ENCODE measurements at places on chromosomes 3 and 15. TPM values are rescaled to one million over a fixed set of nuclear protein-coding genes. Genes with fewer than 3 reads are reported as not detected.

DNA sequence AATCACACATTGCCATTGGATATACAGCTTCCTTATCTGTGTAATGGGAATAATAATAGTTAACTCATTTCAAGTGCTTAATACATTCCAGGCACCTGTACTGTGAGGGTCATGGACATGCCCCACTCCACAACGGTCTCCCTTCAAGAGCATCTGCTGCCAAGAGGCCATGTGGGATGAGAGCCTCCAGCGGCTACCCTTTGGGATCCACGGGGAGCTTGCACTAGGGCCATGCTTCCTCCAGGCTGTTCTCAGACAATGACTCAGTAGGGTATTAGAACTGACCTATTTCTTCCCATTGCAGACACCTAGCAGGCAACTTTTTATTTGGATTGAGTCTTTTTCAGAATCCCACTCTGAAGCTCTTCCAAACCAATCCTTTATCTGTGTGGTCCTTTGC lies 1078.9 kb downstream of the TUSC7 start:
- H3K27ac ChIP-seq = no peak overlapping the region
- no peaks in the 10 kb centered on the region for H3K4me1 ChIP-seq
- no peak overlapping the region for H3K4me3 ChIP-seq
- no peak for DNase-seq
- H3K36me3 ChIP-seq = no peaks in the 10 kb centered on the region

- no peaks in the 10 kb centered on the region for H3K36me3 ChIP-seq
- DNase-seq = no peak
- peaks cover 42% of the 10 kb centered on the region for H3K27me3 ChIP-seq
Observed at GRCh38 chr3:50673931-50674330, 796 bp upstream of the DOCK3 start.

DNA sequence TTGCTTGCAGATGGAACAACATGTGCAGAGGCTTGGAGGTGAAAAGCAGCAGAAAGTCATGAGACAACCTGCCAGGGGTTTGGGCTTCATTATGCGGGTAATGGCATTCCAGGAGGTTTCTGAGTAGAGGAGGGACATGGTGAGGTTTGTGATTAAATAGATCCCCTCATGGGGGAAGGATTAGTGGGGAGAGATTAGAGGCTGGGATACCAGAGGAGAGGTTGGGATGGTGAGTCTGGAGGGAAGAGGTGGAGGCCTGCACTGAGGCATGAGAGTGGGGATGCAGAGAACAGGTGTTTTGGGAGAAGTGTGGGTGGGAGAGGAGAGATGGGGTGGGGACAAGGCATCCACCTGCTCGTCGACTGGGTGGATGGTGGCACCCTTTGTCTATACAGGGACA lies 6.8 kb upstream of the IQSEC1 start:
- H3K4me1 ChIP-seq = peaks cover 31% of the 10 kb centered on the region
- H3K36me3 ChIP-seq = no peaks in the 10 kb centered on the region
- H3K27ac ChIP-seq = peak overlapping the region; percentile 22
- no peak for DNase-seq

- no peak for DNase-seq
- peaks cover 67% of the 10 kb centered on the region for H3K4me1 ChIP-seq
- peak overlapping the region; percentile 29 for H3K27ac ChIP-seq
- no peak overlapping the region for H3K4me3 ChIP-seq
- H3K36me3 ChIP-seq = peaks cover 41% of the 10 kb centered on the region
Observed at GRCh38 chr3:183517607-183518006, 37.9 kb downstream of the KLHL6 start.

- H3K27ac ChIP-seq = no peak overlapping the region
- no peaks in the 10 kb centered on the region for H3K27me3 ChIP-seq
- H3K4me3 ChIP-seq = no peak overlapping the region
- no peaks in the 10 kb centered on the region for H3K36me3 ChIP-seq
Observed at GRCh38 chr3:124217542-124217941, 225.6 kb upstream of the ROPN1 start.

GRCh38 chr3:189369636-189370035 lies 197.9 kb downstream of the TPRG1 start:
- H3K36me3 ChIP-seq = no peaks in the 10 kb centered on the region
- DNase-seq = no peak
- H3K4me1 ChIP-seq = peaks cover 16% of the 10 kb centered on the region

- no peaks in the 10 kb centered on the region for H3K36me3 ChIP-seq
- H3K27ac ChIP-seq = no peak overlapping the region
- peaks cover 6% of the 10 kb centered on the region for H3K27me3 ChIP-seq
- H3K4me3 ChIP-seq = no peak overlapping the region
Observed at GRCh38 chr3:9914559-9915253, 2.2 kb upstream of the IL17RC start.

Gene SKOR1
- total RNA-seq = 0.32 TPM

GRCh38 chr15:55827955-55828354 lies 85.0 kb upstream of the PRTG start:
- H3K27ac ChIP-seq = no peak overlapping the region
- H3K4me1 ChIP-seq = peaks cover 16% of the 10 kb centered on the region
- H3K4me3 ChIP-seq = no peak overlapping the region
- H3K27me3 ChIP-seq = peaks cover 3% of the 10 kb centered on the region

Gene THSD4
- not detected for total RNA-seq

GRCh38 chr3:126197854-126198584 lies 17.6 kb upstream of the ALDH1L1 start:
- no peak overlapping the region for H3K4me3 ChIP-seq
- H3K4me1 ChIP-seq = peaks cover 2% of the 10 kb centered on the region
- no peak overlapping the region for H3K27ac ChIP-seq
- DNase-seq = peak; percentile 49
- no peaks in the 10 kb centered on the region for H3K36me3 ChIP-seq

Gene IQCF5
- total RNA-seq = not detected

DNA sequence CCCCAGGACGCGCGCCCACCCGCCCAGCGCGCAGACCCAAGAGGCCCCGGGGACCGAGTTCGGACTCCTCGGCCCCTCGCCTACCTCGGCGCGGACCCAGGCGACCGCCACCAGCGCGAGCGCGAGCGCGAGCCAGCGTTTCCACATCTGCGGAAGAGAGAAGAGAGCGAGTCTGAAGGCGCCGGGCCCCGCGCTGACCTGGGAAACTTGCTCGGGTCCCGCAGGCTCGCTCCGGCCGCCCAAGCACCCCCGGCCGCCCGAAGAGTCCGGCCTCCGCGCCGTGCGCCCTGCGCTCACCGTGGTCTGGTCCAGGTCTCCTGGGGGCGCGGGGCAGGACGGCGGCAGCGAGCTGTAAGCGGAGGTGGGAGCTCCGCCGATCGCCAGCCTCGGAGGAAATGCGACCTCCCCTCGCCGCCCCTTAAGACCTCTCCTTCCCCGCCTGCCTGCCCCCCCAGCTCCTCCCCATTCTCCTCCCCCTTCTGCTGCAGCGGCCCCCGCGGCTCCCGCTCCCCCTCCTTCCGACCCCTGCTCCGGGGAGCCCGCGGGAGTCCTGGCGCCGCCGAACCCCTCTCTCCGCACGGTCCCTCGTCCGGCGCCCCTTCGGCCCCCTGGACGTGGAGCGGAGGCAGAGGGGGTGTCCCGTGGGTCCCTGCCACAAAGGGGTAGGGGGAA lies at the start of gene FSTL1:
Gene FSTL1, minus strand, starts transcription at position 393 of the 672 bp plus-strand sequence. Its CDS starts 246 bp downstream, at position 147.
- DNase-seq = no peak
- H3K27me3 ChIP-seq = peaks cover 59% of the 10 kb centered on the region
- H3K36me3 ChIP-seq = no peaks in the 10 kb centered on the region
- peaks cover 4% of the 10 kb centered on the region for H3K4me1 ChIP-seq
- H3K4me3 ChIP-seq = peak within 1 kb of the TSS; percentile 75
- no peak within 1 kb of the TSS for H3K27ac ChIP-seq

DNA sequence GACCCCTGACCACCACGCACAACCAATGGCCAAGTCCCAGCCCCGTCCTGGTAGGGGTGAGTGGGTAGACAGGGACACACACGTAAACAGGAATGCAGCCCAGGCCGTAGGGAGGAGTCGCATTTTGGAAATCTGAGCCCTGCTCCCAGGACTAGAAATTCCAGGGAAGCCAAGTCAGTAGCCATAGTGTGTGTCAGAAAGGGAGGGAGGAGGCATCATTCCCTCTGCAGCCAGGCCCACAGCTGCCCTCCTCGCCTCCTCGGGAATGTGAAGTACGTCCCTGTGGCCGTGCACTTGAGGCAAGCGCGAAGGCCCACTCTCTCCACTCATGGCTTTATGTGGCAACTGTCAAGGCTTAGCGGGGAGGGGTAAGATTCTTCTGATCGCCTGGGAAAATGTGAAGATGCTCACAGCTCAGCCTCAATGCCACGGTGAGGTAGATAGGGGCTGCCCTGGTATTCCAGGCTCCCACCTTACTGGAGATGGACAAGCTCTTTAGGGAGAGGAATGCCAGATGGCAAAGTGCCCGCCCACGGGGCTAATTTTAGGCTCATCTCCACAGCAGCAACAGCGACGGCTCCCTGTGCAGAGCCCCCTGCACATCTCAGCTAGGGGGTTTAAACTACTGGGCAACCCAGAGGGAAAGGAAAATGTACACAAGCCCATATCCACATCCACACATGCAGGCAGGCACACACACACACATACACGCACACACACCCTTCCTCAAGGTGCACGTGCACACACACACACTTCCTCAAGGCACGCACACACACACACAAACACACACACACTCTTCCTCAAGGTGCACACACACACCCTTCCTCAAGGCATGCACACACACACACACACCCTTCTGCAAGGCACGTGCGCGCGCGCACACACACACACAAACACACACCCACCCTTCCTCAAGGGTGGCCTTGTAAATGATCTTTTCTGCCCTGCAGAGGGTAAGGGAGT lies 65.5 kb downstream of the ADCY5 start:
- H3K27me3 ChIP-seq = peaks cover 2% of the 10 kb centered on the region
- no peak overlapping the region for H3K4me3 ChIP-seq
- H3K4me1 ChIP-seq = no peaks in the 10 kb centered on the region
- no peak overlapping the region for H3K27ac ChIP-seq

GRCh38 chr3:88235102-88235501 lies 85.3 kb downstream of the C3orf38 start:
- H3K4me1 ChIP-seq = no peaks in the 10 kb centered on the region
- DNase-seq = no peak
- H3K27ac ChIP-seq = no peak overlapping the region
- no peak overlapping the region for H3K4me3 ChIP-seq
- no peaks in the 10 kb centered on the region for H3K27me3 ChIP-seq
- no peaks in the 10 kb centered on the region for H3K36me3 ChIP-seq

Gene BCL2A1
- 23.1 TPM for total RNA-seq

DNA sequence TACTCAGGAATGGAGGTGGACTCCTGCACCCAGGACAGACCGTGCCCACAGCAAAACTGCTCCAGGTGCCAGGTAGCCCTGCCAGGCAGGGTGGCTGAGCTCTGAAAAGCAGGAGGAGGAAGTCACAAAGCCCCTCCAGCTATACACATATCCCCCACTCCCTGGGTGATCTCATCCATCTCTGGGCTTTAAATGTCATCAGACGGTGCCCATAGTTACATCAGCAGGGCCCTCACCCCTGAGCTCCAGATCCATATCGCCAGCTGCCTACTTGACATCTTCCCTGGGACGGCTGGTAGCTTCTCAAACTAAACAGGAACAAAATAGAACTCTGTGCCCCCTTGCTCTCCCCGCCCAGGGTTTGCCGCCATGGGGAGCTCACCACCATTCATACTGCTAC lies 87.7 kb downstream of the MEGF11 start:
- no peak for DNase-seq
- no peak overlapping the region for H3K27ac ChIP-seq
- peaks cover 3% of the 10 kb centered on the region for H3K4me1 ChIP-seq
- H3K27me3 ChIP-seq = no peaks in the 10 kb centered on the region
- no peaks in the 10 kb centered on the region for H3K36me3 ChIP-seq

- no peak overlapping the region for H3K4me3 ChIP-seq
- no peak for DNase-seq
- no peak overlapping the region for H3K27ac ChIP-seq
- peaks cover 15% of the 10 kb centered on the region for H3K36me3 ChIP-seq
- peaks cover 38% of the 10 kb centered on the region for H3K4me1 ChIP-seq
- peaks cover 4% of the 10 kb centered on the region for H3K27me3 ChIP-seq
Observed at GRCh38 chr3:12970684-12971083, 102.5 kb downstream of the IQSEC1 start.

Gene TM4SF4
- not detected for total RNA-seq

Gene CACNA2D3
- not detected for total RNA-seq

DNA sequence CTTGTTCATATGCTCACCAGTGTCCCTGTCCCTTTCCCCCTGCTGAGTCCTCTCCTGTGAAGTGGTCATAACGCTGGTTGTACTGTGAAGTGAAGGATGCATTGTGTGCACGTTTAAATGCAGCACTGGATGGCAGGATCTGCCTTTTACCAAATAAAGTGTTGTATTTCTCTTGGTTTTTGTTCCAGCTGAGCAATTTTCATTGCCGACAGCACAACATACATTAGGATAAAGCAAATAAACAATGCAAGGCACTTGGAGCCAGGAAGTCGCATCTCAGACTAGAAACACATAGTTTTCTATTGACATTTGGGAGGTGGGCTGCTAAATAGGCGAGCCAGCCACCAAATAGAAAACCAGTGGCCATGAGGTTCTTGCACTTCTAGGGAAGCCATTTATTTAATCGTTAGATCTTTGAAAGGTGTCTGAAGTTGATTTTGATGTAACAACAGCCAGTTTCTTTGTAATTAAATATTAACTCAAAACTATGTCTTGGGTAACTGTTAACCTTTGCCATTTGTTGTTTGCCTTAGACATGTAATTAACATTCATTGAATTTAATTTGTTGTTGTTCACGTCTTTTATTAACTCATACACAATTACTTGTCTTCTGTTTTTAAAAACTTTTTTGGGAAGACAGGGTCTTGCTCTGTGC lies 185.3 kb downstream of the FNDC3B start:
- H3K4me3 ChIP-seq = no peak overlapping the region
- H3K27ac ChIP-seq = no peak overlapping the region
- H3K36me3 ChIP-seq = no peaks in the 10 kb centered on the region
- no peaks in the 10 kb centered on the region for H3K27me3 ChIP-seq

Gene VEPH1
- total RNA-seq = not detected

- H3K27me3 ChIP-seq = no peaks in the 10 kb centered on the region
- H3K27ac ChIP-seq = no peak overlapping the region
- no peak overlapping the region for H3K4me3 ChIP-seq
- no peak for DNase-seq
Observed at GRCh38 chr3:158773166-158773565, 28.7 kb upstream of the MFSD1 start.

- no peak overlapping the region for H3K27ac ChIP-seq
- DNase-seq = no peak
- no peaks in the 10 kb centered on the region for H3K4me1 ChIP-seq
- peaks cover 8% of the 10 kb centered on the region for H3K27me3 ChIP-seq
Observed at GRCh38 chr3:134753999-134754742, 40.9 kb upstream of the EPHB1 start.

DNA sequence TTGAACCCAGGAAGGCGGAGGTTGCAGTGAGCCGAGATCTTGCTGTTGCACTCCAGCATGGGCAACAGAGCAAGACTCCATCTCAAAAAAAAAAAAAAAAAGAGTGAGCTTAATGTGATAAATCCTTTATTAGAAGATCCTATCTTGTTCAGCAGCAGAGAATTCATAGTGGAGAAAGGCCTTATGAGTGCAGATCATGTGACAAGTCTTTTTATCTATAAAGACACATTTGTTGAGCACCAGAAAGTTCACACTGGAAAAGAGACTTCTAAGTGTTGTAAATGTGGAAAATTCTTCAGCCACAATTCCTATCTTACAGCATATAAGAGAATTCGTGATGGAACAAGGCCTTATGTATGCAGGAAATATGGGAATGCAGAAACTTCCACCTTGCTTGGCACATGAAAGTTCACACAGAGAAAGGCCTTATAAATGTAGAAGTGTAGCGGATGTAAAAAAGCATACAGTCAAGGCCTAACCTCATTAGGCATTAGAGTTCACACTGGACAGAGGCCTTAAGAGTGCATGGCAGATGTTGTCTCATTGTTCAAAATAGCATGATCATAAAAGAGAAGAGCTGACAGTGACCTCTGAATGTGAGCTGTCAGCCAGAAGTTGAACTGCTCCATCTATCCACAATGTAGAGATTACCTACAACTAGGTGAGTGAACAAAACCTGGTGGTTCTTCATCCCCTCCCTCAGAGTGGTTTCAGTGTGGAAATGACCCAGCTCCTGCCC lies 16.7 kb downstream of the ADAM10 start:
- no peak overlapping the region for H3K4me3 ChIP-seq
- no peak overlapping the region for H3K27ac ChIP-seq
- peaks cover 29% of the 10 kb centered on the region for H3K4me1 ChIP-seq
- H3K27me3 ChIP-seq = no peaks in the 10 kb centered on the region

Gene PROK2
- 0.24 TPM for total RNA-seq
